ENCODE measurements at places on chromosomes 5 and 9.

- DNase-seq: peak; percentile 65
Observed at GRCh38 chr9:69180670-69181069, 6.6 kb downstream of the TJP2 start.

DNA sequence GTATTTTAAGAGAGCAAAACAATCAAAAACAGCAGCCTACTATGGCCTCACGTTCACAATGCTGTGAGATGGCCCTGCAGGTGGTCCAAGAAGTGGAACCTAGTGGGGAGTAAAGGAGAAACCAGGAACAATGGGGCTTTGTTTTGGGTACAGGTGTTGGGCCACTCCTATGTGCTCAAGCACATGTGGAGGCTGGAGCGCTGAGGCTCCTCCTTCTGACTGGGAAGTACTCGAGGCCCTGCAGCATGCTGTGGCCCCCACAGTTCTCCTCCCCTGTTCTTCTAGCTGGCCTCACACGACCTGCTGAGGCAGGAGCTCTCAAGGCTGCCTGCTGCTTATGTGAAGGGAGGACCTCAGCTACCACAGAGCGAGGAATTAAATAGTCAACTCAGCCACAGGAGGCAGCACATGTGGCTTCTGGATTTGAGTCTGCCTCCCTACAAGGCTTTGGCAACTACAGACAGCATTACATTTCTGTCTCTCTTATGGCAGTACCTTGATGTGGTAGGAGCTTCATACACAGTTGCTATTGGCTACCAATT, 482.3 kb downstream of the SPOCK1 start:
- no peak for DNase-seq

DNA sequence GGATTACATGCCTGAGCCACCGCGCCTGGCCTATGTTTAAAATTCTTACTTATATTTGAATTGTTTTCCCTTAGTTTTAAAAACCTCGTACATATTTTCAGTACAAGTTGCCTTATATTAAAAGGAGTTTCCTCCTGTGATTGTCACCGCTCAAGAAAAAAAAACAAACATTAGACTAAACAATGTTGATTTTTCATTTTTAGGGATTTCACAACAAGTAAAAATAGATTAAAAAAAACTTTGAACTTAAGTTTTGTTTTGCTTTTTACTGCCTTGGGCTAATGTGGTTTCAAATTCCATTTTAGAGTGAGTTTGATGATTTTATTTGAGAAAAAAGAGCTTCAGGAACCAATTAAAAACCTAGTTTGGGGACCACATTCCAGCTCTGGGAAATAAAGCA, 1196.6 kb upstream of the CDH18 start:
- no peak for DNase-seq

- no peak for DNase-seq
Observed at GRCh38 chr5:61290791-61291210, 41.3 kb upstream of the ZSWIM6 start.

GRCh38 chr5:115257981-115258380, 4.7 kb downstream of the PGGT1B start:
- no peak for DNase-seq

- no peak for DNase-seq
Observed at GRCh38 chr9:107749787-107750444, 260.3 kb upstream of the KLF4 start.

GRCh38 chr5:167642181-167642580, 649.3 kb upstream of the WWC1 start:
- DNase-seq: no peak

GRCh38 chr9:123722378-123722777, 207.5 kb downstream of the DENND1A start:
- DNase-seq: no peak

GRCh38 chr5:160390787-160391696, 8.8 kb downstream of the FAM200C start:
- DNase-seq: no peak

DNA sequence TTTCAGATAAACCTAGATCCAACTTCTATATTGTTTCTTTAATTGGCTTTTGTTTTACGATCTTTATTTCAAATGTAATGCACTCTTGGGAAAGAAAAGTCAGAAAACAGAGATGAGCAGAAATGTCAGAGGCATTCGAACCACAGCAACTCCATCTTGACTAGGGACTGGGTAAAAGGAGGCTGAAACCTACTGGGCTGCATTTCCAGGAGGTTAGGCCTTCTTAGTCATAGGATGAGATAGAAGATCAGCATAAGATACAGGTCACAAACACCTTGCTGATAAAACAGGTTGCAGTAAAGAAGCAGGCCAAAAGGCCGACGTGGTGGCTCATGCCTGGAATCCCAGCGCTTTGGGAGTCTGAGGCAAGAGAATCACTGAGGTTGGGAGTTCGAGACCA, 30.5 kb upstream of the DAPK1 start:
- DNase-seq: no peak

- DNase-seq: no peak
Observed at GRCh38 chr9:31388660-31389059, 995.8 kb upstream of the ACO1 start.

- no peak for DNase-seq
Observed at GRCh38 chr5:151034422-151035379, 14.3 kb downstream of the GPX3 start.

DNA sequence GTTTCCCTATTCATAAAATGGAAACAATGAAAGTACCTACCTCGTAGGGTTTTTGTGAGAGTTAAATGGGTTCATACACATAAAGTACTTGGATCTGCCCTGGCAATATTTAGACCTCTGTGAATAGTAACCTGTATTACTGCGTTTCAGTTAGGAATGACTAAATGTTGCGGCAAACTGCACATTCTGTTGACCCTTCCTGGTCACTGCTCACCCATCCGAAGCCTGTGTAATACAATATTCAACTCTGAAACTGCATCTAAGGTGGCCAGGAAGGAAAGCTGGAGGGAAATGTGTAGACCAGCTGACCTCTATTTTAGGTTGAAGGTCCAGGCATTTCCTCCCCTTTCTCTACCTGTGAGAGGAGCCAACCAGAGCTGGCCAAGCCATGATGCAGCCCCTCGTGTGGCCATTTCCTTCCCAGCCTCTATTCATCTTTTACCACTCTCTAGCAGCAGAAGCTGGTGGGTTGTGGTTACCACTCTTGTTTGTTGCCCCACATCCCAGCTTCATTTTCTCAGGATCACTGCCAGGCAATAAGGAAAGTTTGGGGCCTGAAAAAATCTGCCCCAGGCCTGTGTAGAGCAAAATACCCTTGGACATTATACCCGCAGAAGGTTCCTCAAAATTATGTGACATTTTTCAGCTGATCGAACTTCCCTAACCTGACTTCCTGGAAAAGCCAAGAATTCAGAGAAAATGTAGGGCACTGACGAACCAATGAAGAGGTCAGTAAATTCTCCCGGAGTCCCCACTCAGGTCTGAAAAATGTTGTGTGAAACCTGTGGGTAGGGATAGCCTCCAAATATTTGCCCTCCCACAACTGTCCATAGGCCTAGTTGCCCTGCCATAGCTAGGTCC, 20.5 kb upstream of the PDCD1LG2 start:
- no peak for DNase-seq

DNA sequence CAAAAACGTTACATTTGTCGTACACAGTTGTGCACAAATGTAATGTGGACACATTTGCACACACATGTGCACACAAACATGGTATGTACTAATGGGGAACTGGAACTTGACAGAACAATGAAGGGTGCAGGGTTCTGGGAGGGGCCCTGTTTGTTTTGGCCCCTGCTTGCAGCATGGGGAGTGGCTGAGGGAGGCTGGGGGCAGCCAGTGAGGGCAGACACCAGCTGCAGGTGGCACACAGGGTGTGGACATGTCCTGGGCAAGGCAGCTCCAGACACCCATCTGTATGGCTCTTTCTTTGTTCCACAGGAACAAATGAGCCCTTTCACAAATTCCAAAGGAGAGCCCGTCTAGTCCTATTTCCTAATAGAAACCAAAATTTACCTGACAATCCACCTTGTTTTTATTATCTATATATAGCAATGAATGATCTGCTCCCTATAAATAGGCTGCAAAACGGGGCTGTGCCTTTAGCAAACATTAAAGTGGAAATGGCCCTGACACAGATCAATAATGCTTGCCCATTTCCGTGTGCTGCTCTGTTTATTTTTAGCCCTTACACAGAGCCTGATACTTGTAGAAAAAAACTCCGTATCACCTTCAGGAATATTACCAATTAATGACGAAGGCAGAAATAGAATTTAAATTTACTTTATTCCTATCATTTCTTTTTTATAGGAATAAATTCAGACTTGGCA, 26.4 kb downstream of the MARCHF3 start:
- no peak for DNase-seq

DNA sequence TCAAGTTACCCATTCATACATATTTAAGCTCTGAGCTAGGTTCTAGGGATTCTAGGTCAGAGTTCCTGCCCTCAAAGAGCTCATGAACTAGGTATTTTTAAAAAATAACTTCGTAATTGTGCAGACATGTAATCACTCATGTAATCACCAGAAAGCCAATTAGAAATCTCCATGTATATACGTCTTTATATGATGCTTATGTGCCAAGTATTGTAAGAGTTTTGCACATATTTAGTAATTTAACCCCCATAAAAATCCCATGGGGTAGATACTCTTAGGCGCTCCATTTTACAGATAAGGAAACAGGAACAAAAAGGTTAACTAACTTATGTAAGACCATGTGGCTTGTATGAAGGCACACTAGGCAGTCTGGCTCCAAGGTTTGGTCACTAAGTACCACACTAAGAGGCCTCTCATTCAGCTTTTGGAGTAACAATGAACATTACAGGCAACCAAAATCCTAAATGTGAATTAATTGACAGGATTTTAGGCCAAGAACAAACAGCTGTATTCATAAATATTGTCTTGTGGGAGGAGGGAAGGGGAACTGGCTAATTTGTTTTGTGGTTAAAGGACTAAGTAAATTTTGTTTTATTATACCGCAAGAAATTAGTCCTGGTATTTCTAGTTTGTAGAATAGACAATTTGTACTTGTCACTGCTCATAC, 1.7 kb upstream of the OTULINL start:
- DNase-seq: no peak

DNA sequence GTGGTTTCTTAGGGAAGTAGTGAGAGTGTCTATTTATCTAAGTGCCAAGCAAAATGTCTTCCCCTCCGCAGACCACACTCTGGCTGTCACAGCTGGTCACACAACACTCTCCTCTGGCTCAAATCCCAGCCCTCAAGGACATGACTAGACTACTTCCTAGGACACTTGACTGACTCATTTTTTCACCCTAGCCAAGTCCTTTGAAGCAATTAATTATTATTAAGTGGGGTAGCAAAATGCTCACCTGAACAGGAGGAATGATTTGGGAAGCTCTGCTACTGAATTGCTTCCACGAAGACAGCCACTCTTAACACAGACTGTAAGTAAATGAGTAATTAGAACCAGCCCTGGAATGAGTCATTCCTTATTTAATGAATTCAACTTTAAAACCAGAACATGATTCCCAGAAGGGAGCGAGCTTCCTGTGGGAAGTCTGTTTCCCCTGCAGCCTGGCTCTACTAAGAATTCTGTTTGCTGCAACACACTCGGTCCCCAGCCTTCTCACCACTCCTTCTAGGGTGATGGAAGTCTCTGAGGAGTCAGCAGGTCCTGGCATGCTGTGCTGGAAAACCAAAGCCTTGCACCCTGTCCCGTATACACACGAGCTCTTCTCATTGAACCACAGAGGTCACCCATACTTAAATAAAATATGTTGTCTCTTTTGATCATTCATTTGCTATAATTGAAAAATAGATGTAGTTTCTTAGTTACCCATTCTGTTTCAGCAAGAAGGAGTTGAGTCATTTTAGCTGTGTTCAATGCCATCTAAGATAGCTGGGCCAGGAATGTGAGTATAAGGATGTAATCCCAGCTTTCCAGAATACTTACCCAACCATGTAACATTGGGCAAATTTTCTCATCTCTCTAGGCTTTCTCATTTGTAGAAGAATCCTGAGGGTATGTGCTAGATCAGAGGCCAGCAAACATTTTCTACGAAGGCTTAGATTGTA, 218.6 kb upstream of the RASEF start:
- no peak for DNase-seq

- DNase-seq: no peak
Observed at GRCh38 chr5:161467703-161468102, 78.8 kb downstream of the GABRB2 start.

GRCh38 chr9:18911714-18912342, 121.2 kb downstream of the SAXO1 start:
- DNase-seq: no peak

DNA sequence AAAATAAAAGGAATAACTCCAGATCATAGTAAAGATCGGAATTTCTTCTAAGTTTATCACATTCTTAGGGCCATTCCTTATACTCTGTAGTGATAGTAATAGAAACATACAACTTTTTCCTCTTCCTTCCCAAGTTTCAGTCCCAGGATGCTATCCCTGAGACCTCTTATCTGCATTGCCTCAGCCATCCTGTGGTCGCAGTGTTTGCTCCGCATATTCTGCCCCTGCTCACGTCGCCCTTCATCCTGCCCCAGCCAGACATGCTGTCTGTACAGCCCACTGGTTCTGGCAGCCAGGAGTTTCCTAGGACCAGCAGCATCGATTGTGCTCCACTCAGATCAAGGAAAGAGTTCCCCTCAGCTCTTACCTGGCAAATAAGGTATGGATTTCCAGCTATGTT, 132.7 kb upstream of the ERCC6L2 start:
- no peak for DNase-seq

DNA sequence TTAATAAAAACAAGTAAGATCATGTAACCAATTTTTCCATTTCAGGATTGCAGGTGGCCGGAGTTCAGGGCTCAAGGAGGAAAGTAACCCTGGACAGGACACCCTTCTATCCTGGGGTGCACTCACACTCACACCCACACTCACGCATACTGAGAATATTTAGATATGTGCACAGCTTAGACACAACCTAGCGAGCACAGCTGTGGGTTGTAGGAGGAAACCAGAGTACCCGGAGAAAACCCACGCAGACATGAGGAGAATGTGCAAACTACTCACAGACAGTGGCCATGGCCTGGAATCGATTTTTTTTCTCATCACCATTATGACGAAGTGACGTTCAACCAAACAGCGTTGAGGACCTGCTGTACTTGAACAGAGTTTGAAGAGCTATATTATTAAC, 4.5 kb upstream of the EFNA5 start:
- DNase-seq: no peak

DNA sequence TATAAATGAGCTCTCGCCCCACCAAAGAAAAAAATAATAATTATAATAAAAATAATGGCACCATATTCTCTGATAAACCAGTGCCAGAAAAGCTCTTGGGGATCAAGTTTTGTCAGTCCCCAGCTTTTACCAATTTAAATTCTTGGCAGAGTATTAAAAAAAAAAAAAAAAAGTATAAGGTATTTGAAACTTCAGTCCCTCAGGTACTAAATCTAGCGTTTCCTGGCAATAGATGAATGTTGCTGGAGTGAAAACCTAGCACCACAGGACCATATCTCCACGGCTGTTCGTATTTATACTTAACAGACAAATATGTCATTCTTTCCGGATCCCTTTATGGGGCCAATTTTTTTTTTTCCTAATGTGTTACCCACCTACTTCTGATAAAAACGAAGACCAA, 646.2 kb downstream of the CCDC171 start:
- DNase-seq: no peak

GRCh38 chr5:150319484-150319790, 16.7 kb upstream of the ARSI start:
- no peak for DNase-seq
